ENCODE measurements at places on chromosomes 13 and 19.
A peak's percentile ranks its signal among the peaks of the same experiment; 100 is the strongest.

DNA sequence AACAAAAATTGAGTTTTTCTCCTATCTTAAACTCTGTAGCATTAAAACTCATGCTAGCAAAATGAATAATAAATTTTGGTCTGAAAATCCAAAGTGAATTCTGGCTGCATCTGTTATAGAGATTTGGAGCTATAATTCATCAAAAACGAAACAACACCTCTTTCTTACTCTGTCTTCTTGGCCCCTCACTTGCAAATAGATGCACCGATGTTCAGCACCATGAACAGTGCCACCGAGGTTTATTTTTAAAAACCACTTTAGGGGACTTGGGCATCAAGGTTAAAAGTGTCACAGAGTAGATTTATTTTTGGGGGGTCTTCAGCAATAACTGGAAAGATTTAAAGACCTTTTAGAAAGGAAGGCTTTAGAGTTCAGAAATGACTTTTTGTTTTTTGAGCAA, 26.1 kb upstream of the EID2 start:
- DNase-seq: no peak

- no peak for DNase-seq
These were observed 7.3 kb downstream of the URAD start for GRCh38 chr13:27981006-27981708.

- peak; percentile 57 for DNase-seq
These were observed 15.5 kb downstream of the PTGER1 start for GRCh38 chr19:14459703-14460102.

DNA sequence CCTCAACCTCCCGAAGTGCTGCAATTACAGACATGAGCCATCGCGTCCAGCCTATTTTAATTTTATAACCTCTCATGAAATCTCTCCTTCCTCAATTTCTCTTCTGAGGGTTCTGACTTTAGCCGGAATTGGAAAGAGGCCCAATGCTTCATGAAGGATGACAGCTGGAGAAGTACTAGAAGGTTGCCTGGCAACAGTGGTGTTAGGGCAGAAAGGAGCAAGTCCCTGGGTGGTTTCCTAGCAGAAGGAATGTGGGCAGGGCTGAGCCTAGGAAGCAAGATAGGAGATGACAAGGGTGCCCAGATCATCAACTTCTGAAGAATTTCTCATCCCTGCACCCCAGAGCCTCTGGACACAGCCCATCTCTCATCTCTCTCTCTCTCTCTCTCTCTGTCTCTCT, 25.8 kb downstream of the CACNG6 start:
- DNase-seq: no peak

- DNase-seq: no peak
These were observed 1139.7 kb upstream of the SPRY2 start for GRCh38 chr13:81480634-81481033.

- no peak for DNase-seq
These were observed 81.0 kb downstream of the CCNA1 start for GRCh38 chr13:36513266-36513665.

GRCh38 chr19:32032561-32032960, 312.8 kb upstream of the ZNF507 start:
- no peak for DNase-seq

DNA sequence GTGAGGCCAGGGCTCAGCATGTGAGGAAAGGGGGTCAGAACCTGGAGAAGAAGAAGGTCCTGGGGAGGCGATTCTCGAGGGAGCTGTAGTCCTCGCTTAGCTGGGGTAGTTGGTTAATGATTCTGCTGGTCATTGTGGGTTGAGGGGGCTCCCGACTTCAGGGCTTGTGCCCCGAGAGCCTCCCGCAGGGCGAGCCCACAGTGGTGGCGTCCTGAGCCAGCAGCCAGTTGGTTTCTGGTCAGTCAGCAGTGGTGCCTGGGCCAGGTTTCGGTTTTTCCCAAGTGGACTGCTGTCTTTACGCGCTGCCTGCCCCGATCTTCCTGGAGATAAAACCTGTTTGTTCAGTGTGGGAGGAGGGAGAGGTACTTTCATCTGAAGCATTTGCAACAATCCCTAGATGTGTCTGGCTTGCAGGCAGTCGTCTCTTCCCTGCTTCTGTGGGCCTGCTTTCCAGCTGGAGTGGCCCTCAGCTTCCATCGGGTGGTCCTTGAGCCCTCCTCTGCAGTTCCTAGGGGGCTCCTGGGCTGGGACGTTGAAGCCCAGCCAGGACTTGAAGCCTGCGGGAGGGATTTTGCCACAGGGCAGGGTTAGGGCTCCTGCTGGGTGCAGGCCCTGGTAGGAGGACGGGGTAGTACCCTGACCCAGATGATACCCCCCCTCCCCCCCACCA, 3.2 kb downstream of the PTBP1 start:
- no peak for DNase-seq

- DNase-seq: no peak
These were observed 3.8 kb upstream of the ZNF233 start for GRCh38 chr19:44255705-44256411.

GRCh38 chr19:15426485-15427349, 7.9 kb upstream of the AKAP8L start:
- no peak for DNase-seq

DNA sequence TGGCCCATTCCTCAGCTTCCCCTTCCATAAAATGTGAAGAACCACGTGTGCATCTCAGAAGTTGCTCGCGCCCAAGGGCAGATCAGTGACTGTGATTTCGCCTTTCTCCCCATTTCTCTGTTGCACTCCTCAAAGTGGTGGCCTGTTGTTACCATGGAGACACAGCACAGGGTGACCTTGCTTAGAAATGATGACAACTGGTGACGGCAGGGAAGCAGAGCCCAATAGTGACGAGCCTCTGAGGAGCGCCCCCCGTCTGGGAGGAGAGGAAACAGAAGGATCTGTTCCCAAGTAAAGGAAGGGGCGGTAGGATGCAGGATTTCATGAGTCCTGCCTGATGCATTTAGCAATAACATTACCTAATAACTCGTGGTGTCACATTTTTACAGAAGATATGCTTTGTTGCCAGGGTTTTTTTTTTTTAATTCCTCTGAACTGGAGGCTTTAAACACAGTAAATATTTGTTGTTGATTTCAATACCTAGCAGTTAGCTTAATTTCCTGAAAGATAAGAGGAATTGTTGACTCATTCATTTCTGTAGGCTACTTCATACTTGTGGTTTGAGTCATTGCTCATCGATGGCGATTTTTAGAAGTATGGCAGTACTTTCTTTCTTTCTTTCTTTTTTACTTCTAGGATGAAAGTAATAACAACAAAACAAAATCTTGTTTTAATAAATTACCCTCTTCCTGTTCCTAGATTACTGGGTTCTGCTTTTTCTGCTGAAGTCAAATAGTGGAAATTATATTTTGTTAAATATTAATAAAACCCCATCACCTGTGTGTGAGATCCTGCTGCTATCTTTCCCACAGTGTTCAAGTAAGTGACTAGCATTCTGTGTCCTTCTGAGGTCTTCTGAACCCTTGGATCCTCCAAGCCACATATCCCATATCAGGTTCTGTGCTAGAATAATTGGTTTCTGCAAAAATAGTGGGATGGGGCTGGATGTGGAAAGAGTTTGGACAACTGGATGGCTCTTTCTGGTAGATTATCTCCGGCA, 36.0 kb downstream of the MBNL2 start:
- no peak for DNase-seq

DNA sequence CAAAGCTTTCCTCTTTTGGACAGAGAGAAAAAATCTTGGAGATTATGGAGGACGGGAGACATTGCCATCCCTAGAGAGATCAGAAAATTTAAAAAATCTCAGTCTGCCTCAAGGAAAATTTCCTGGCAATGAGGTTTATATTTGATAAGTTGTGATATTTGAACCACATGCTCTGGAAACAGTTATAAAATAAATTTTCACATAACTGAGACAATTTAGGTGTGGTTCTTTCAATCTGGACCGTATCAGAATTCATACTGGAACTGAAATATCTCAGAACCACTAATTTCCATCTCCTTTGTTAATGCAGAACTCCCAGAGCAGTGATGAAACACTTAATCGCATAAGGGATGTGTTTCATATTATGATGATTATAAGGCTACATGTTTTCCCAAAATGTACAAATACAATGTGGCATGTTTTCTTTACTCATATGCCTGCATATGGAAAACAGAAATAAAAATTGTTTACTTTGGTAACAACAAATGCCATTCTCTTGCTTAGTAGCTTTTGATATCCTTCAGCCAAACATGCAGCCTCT, 13.7 kb downstream of the UBE2L5 start:
- DNase-seq: no peak

- DNase-seq: no peak
These were observed 105.5 kb downstream of the TEX26 start for GRCh38 chr13:31037874-31038500.

- no peak for DNase-seq
These were observed 72.1 kb downstream of the GPC6 start for GRCh38 chr13:93298713-93299112.

DNA sequence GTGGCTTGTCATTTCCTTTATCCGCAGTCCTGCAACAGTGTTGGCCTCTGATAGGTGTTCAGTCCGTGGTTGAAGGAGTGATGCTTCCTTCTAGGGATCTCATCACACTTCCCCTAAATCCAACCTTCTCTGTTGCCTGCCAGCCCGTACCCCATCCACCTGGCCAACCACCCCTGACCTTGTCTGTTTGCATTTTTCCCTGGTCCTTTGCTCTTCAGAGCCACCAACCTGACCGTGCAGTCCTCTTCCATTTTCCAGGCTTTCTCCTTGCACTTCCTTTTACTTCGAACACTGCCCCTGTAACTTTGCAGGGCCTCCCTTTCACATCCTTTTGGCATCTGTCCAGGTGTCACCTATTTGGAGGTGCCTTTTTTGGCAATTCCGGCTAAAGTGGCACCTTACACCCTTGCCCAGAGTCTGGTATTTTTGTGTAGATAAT, 696 bp downstream of the ZNF460 start:
- peak; percentile 18 for DNase-seq

DNA sequence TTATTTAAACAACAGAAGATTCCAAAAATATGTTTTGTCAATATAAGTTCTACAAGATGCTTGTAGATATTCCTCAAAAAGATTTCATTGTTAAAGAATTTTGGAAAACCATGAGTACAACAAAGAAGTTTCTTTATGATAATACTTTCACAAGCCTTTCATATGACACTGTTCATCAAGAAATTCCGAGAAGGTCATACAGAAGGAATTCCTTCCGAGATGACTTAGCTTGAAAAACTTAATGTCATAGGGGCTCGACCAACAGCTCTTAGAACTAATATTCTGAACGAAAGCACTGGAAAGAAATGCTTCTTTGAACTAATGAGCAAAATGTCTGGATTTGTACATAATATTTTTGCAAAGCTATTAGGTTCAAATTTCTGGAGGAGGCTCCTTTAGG, 403.4 kb downstream of the KLF5 start:
- DNase-seq: no peak

- no peak for DNase-seq
These were observed 75.3 kb upstream of the GPC6 start for GRCh38 chr13:93151277-93151676.

DNA sequence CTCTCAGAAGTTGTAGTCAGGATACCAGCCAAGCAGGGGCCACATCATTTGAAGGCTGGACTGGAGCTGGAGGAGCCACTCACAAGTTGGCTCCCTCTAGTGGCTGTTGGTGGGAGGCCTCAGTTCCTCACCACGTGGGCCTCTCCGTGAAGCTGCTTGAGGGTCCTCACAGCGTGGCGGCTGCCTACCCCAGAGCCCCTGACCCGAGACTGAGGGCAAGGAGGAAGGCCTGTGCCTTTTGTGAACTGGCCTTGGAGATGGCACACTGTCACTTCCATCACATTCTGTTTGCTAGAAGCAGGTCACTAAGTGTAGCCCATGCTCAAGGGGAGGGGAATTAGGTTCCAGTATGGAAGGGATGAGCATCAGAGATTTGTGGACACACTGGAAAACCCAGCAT, 14.6 kb downstream of the GNA11 start:
- DNase-seq: peak; percentile 76

DNA sequence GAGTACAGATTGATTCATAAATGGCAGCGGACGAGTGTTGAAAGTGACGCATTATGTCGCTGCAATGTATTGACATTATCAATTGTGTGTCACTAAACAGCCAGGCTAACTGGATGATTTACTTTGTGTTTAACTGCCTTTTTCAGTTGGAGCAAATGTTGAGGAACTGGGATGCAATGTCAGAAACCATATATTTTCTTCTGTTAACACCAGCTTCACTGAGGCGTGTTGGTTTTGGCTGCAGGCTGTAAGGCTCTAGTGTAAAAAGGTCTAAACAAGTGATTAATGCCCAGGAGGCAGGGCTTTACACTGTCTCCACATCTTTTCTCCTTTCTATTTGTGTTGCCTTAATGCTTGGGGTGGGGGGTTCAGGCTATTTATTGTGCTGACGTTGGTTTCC, 80.1 kb downstream of the GGACT start:
- DNase-seq: no peak

DNA sequence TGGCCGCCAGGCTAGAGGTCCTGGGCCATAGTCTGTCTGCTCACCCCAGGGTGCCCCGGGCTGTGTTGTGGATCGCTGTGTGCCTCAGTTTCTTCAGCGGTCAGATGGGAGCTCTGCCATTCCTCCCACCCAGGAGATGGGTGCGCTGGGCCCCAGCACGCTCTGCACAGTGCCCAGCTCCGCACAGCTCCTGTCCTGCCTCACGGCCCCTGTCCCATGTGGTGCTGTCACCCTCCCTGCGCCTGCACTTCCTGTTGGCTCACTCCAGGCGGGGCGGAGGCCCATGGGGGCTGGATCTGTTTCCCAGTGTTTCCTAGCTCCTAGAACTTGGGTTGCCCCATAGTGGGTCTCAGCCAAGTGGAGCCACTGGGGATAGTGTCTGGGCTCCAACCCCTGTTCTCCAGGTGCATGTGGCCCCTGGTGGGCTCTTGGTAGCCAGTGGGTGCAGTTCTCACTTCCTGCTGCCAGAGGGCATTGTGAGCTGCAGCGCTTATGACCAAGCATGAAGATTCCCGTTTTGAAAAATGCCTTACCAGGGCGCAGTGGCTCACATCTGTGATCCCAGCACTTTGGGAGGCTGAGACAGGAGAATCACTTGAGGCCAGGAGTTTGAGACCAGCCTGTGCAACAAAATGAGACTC, 69.8 kb downstream of the KDM4B start:
- no peak for DNase-seq

- DNase-seq: no peak
These were observed 109.5 kb downstream of the TBC1D4 start for GRCh38 chr13:75372517-75372916.

GRCh38 chr19:21101521-21102242, 19.7 kb downstream of the ZNF714 start:
- DNase-seq: no peak

GRCh38 chr19:39497996-39498797, 550 bp upstream of the DLL3 start:
- DNase-seq: no peak
